ENCODE measurements at places on chromosomes 2 and 18.

- DNase-seq: no peak
These were observed 99.9 kb downstream of the VSNL1 start for GRCh38 chr2:17640406-17640805.

DNA sequence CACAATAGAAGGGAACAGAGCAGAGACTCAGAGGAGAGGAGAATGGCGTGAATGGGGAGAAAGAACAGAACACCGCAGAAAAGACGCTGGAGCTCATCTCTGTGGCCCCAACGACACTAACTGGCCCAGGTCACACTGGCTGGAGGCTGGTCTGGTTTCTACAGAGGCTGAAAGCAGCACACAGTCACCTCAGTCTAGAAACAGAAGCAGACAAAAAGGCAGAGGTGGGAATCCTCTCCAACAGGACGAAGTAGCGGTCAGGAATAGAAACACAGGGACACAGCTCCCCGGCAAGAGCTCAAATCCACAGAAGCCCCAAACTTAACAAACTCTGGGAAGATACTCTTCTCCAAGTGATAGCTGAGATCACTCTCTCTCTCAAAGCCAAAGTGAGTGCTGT lies 9.2 kb downstream of the SLC66A2 start:
- DNase-seq: no peak

DNA sequence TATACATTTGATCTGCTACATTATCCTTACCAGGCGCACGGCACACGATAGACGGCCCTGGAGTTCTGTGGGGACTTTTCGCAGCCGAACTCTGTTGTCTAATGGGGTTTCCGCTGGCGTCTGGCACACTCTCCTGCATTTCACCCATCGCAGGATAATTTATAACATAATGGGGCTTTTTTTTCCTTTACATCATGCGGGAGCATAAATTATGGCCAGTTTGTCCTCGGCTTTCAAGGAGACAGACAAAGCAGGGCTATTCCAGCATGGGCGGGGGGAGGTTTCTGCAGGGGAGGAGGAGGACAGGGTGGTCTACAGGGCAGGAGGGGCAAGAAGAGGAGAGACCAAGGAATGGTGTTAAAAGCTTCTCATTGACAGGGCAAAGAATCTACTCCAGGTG lies 279.8 kb downstream of the CELF4 start:
- DNase-seq: no peak

DNA sequence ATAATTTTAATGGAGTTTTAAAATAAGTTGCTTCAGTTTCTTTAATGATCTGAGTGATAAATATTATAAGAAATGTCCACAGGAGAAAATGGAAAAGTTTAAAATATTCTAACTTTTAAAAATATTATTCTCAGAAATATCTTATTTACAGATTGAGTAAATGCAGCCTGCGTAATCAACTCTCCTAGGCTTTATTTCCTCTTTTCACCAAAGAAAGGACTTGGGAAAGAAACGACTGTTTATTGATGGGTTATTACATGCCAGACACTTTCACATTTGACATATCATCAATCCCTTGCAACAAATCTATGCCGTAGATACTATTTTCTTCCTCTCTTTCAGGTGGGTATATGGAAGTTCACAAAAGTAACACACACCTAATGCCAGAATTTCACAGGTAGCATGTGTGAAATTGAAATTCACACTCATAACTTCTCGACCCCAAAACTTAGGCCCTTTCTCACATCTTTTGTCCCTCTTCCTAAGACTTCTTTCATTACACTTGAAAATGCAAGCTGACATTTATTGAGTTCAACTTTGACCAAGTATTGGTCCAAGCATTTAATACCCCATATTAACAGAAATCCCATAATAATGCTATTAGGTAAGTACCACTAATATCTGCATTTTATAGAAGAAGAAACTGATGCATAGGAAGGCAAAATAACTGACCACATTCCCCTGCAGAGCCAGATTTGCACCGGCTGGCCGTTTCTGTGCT lies 49.2 kb downstream of the MYOM1 start:
- no peak for DNase-seq

GRCh38 chr2:102060792-102061191 lies 69.0 kb downstream of the IL1R2 start:
- DNase-seq: no peak

DNA sequence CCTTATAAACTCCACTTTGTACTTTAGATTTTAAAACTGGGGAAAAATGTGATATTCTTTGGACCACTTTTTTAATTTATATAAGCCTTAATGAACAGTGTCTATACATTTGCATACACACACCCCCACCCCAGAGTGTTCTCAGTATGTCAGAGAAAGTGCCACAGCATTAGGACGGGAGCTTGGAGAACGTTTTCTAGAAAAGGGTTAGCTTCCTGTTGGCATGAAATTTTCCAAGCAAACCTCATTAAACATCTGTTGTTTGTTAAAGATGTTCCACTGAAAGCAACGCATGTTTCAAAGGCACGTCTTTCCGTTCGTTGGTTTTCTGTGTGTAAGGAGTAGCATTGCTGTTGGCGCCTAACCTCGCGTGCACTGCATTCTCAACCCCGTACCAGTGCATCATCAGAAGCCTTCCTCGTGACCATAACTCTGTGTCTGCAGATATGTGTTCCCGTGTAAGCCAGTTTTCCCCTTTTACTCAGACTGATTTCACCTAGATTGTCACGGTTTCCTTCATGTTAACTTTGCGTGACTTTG lies 228.5 kb downstream of the ALPK2 start:
- peak; percentile 78 for DNase-seq

DNA sequence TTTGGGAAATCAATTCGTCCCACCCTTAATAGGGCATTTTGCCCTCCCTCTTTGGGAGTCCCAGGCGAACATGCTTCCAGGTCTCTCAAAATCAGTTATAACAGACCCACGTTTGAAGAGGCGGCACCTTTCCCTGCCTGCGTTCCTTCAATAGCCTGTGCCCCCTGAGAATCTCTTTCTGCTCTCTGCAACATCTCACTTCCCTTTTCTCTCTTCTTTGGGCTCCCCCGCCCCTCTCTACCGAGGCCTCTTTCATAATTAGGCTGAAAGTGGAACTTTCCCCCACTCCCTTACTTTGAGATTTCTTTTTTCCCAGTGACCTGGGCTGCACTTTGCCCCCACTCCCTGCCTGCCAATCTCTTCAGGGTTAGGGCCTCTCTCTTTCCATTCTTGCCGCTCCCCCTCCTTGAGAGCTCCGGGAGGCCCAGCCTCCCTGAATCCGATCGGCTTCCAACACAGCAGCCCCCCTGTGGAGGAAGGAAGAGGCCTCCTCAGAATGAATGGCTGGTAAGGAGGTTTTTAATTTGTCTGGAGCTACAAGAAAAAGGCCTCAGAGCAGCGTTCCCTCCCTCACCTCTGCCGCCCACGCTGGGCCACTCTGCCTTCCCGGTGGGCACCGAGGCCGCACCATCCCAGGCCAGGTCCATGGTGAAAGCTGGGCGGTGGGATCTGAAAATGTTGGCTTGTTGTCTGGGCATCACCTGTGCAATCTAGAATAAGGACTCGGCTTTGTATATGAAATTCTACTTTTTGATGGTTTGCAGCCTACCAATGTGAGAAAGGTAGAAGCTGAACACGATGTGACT lies 162.6 kb upstream of the SIX3 start:
- DNase-seq: no peak

DNA sequence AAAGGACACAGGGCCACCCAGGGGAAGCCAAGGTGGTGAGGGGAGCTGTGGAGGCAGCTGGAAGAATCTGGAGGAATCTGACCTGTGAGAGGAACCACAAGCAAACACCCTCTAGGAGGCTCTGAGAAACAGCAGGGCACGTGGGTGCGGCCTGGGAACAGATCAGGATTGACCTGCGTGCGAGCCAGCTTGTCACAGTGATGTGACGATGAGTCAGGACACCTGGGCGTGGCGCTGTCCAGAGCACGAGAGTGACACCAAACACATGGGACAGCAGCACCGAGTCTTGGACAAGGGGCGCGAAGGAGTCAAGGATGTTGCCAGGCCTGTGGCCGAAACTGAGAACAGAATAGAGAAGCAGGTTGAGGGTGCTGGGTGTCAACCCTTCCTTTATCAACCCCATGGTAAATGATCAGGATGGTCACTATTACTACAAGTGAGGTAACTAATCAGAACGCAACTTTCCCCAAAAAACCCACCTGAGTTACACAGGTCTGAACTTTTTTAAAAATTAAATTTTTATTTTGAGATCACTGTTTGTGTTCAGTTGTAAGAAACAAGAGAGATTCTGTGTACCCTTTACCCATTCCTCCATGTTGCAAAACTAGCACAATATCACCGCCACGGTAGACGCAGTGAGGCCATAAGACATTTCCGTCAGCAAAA lies 637 bp upstream of the SFT2D3 start:
- DNase-seq: no peak

DNA sequence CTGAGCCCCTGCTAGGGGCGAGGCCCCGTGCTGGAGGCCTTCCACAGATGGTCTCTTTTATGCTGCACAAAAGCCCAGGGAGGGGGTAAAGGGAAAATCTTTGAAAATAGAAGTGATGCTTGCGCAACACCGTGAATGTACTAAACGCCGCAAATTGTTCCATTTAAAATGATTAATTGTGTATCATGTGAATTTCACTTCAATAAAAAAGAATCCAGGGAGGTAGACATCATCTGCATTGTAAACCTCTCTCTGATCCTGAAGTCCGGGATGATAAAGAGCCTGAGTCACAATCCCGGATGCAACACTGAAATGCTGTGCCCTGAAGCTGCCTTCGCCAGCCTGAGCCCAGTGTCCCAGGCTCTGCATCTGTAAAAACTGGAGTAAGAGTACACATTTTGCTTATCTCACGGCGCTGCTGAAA lies 107.7 kb upstream of the PPP1CB start:
- DNase-seq: peak; percentile 85

DNA sequence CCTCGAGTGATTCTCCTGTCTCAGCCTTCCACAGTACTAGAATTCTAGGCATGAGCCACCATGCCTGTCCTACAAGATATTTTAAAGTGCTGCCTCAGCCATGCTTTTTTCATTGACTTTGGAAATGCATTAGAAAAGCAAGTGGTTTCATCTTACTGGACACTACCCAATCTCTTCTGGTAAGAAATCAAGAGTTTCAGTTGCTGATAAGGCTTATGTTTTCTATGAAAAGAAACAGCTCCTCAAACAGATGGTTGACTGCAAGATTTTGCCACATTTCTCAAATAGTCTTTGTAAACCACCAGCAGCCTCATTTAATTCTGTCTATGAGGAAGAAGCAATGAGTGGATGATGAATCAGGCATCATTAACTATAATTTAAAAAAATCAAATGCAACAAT lies 264.5 kb upstream of the LRP1B start:
- DNase-seq: no peak

DNA sequence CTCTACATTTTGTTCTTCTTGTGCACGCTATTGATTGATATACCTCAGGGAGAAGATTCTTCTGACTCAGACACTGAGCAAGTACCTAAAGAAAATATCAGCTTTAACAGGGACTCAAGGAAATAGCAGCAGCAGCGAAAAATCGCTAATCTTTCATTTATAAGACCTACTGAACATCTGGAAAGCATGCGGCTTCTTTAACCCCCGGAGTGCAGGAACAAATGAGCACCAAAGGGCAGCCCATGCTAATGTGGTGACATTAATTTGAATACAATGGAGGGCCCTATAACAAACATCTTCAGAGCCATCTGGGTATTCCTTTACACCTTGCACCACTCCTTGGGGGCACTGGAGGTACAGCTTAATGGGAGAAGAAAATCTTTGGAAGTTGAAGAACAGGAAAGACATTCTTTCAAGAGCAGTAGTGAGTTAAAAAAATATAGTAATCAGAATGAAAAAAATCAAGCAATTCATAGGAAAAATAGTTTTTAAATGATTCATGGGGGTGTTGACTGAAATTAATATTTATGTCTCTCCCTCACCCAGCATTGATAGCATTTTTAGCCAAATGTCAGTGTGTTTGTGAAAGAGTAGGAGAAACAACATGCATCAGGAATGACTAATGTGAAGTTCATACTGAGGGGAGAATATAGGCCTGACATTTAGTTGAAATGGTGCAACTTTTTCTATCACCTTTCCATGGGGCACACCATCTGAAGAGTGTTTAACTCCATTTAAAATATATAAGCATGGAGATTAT lies 281.7 kb downstream of the HRH4 start:
- DNase-seq: peak; percentile 90

DNA sequence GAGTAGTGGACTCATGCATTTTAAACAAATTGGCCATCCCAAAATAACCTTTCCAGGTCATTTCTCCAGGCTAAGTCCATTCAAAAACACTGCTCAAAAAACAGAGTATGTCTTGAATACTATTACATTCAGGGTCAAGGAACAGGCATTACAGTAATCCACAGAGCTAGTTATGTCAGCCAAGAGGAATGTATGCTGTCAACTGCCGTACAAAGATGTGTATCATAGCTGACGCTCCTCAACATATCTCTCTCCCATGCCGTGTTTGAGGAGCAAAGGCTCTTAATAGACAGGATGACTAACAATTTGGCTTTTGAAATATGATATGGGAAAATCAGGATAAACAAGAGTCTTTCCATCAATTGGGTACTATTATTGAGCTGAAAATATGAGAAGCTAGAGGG lies 68.8 kb upstream of the KCTD1 start:
- peak; percentile 93 for DNase-seq

- DNase-seq: no peak
These were observed 49.1 kb downstream of the ASXL3 start for GRCh38 chr18:33627114-33627513.

DNA sequence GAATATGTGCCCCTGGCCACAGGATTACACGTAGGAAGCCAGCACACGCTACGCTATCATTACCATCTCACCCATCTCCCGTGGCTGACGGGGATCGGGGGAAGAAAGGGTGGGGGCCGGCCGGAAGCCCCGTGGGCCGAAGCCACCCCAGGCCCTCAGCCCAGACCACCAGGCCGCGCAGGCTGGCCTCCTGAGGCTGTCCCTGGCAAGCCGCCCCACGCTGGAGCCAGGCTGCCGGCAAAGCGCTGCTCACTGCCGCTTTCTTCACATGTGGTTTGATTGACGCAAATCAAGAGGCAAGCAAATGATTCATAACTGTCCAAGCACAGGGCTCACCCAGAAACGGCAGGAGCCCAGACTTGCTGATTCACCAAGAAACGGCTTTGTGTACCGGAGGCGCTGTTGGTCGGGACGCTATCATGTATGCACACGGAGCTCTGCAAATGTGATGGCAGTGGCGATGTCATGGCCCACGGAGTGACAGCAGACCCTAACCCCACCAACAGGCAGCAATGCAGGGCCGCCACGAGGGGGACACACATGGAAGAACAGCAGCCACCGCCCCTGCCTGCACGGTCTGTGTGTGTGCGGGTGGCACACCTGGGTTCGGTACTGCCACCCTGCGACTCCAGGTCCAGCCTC lies 125.7 kb downstream of the HDAC4 start:
- DNase-seq: peak; percentile 98

DNA sequence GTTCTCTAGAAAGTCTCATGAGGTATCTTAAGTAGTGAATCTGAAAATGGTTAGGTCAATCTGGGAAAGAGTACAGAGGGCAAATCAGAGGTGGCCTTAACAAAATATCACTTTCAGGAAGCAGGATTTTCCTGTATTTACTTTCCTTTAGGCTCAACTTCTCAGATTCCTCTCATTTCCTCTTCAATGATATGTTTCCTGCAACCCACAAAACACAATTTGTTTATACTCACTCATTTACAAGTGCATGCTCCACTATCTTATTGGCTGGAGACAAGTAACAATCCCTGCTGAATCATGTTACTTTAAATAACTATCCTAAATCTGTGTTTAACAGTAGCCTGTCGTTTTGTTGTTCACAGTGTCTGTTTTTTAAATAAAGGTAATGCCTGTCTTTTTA lies 228.1 kb downstream of the DSC3 start:
- DNase-seq: no peak

- no peak for DNase-seq
These were observed 46.8 kb upstream of the PTMA start for GRCh38 chr2:231661422-231662027.

GRCh38 chr18:46252759-46253158 lies 148.6 kb downstream of the HAUS1 start:
- peak; percentile 47 for DNase-seq

GRCh38 chr18:2104620-2105462 lies 466.5 kb downstream of the METTL4 start:
- peak; percentile 44 for DNase-seq
